RPMI7951 (cell line): ENCODE measurements at places on chromosomes 11 and 22.
A peak's percentile ranks its signal among the peaks of the same experiment; 100 is the strongest.

GRCh38 chr11:65911682-65912568, 6.9 kb downstream of the C11orf68 start:
- peak; percentile 98 for DNase-seq

DNA sequence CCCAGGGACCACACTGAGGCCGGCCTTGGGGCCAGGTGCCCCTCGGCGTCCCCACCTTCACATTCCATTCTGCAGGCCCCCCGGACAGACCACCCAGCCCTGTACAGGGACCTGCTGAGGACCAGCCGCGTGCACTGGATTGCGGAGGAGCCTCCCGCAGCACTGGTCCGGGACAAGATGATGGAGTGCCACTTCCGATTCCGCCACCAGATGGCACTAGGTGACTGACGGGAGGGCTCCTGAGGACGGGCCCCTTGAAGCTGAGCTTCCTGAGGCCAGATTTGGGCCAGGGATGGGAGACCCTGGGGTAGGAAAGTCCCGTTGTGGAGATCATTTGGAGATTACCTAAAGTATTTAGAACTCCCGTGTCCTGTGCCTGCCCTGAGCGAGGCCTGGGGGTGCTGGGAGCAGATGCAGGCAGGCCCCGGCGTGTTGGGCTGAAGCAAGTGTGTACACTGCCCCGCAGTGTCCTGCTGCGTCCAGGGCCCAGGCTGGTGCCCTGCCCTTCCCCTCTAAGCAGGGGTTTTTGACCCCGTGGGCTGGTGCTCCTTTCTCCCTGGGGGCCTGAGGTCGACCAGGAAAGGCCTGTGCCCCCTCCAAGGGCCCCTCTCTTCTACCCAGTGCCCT, 20.0 kb downstream of the TRMU start:
- DNase-seq = peak; percentile 45

DNA sequence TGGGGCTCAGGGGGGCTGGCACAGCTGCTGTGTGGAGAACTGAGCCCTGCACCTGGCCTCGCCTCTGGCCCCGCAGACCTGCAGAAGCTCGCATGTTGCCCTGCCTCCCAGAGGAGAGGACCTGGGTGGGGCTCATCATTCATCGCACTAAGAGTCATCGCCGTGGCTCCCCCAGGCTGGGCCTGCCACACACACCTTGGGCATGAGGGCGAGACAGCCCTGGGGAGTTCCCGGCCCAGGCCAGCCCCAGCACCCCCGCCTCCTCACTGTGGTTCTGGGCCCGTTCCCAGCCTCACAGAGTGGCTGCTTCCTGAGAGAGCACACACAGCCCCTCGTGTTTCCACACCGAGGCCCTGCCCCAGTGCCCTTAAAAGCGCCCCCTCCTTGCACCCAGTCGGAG, 694.6 kb downstream of the TBC1D22A start:
- DNase-seq = no peak

DNA sequence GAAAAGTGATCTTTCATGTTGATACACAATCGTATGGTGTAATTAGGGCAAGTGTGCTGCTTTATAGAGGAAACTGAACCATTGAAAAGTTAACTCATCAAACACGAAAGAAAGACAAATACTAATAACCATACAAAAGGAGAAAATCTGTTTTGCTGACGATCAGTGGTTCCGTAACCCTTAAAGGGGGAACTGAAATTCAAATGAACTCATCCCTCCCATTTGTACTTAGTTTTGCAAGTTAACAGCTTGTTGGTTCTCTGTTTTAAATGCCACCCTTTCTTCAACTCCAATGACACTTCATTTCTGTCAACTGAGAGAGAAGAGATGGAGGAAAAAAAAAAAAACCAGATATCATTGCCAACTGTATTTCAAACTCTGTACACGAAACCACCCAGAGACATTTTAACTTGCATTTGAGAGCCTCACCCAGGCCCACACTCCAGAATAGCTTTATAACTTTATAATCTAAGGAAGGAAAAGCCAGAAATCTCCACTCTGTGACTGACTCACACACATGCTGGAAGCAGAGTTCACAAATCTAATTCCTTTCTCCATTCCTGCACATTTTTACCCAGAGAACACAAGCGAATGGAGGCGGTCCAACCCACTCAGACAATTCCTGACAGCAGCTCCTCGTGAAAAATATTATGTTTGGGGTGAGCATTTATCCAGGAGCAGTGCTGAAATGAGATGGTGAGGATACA, 17.4 kb upstream of the CSNK2A3 start:
- no peak for DNase-seq

- DNase-seq = no peak
These were observed 22.4 kb downstream of the DEPDC5 start for GRCh38 chr22:31776231-31776630.

- peak; percentile 61 for DNase-seq
These were observed 8.4 kb upstream of the PMM1 start for GRCh38 chr22:41598081-41598480.

GRCh38 chr22:35138521-35138920, 72.6 kb downstream of the ISX start:
- no peak for DNase-seq

GRCh38 chr11:747158-748006, at the start of gene TALDO1:
TALDO1 (plus strand) TSS chr11:747464; CDS start chr11:747482, 18 bp downstream.
- peak; percentile 80 for DNase-seq

GRCh38 chr11:93988455-93988854, 32.7 kb upstream of the HEPHL1 start:
- no peak for DNase-seq

- no peak for DNase-seq
These were observed 22.4 kb downstream of the GRIA4 start for GRCh38 chr11:105632316-105632715.

GRCh38 chr11:117979481-117980211, 6.5 kb upstream of the IL10RA start:
- no peak for DNase-seq

DNA sequence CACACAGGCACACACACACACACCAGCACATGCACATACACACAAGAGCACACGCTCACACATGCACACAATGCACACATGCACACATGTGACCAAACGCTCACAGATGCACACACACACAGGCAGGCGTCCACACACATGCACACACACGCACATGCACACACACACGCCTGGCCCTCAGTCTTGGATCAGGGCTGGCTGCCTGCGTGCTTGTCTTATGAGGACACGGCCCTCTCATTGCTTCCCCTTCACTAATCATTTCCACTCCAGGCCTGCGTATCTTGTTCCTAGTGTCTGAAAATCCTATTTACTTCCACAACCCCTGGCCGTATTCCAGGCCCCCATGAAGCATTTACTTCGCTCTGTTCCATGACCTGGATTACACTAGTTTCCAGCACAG, 740.5 kb downstream of the BRD1 start:
- no peak for DNase-seq

GRCh38 chr11:86902345-86902744, 52.9 kb downstream of the FZD4 start:
- DNase-seq = no peak

DNA sequence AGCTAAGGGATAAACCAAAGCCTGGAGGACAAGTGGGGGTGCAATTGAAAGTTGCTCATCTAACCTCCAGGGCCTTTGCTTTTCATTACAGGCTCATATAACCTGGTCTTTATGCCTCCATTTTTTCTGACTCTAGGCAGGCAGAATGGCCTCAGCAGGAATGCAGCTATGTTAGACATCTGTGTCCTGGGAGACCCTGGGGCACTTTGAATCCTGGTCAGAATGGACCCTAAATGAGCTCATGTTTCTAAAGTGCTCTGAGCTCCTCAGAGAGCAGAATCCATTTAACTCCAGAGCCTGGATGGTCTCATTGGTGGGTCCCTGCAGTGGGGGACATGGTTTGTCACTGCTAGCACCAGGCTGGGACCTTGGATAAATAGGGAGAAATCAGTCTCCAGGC, 177.3 kb downstream of the KIRREL3 start:
- no peak for DNase-seq

DNA sequence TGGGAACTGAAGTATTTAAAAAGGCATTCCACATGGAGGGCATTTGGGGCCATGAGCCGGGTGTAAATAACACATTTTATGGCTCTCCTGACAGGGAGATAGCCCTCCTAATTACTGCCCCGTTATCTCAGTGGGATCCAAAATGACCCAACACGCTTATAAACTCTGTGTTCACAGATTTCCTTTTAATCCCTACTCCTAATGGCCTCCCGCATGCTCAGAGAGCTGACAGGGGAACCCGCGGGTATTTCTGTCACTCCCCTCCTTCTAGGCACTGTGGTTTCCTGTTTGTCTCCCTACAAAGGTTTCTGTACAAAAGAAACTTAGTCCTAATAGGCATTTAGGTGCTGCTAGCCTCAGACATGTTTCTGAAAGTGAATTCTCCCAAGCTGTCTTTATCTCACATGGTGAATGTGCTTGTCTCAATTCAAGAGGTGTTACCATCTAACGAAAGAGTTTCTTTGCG, 202.8 kb upstream of the SEZ6L start:
- DNase-seq = no peak

DNA sequence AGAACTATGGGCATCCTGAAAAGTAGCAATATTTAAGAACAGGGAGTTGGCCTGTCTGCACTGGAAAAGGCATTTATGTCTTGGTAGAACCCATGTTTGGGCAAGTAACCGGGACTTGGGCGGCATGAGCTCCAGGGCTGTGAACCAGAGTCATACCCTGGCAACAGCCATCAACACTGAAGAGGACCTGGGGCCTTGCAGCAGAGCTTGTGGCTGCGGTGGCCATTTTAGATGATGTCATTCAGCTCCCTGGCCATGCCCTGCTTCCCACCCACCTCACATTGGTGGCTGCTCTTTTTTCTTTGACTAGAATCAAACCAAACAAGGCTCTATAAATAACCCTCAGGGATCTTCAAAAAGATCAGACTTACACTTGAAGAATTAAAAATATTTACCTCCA, 26.6 kb downstream of the EHF start:
- DNase-seq = peak; percentile 25

- DNase-seq = no peak
These were observed 233.9 kb downstream of the FAT3 start for GRCh38 chr11:92458486-92458885.

- no peak for DNase-seq
These were observed 155.4 kb downstream of the DBX1 start for GRCh38 chr11:20004866-20005265.

DNA sequence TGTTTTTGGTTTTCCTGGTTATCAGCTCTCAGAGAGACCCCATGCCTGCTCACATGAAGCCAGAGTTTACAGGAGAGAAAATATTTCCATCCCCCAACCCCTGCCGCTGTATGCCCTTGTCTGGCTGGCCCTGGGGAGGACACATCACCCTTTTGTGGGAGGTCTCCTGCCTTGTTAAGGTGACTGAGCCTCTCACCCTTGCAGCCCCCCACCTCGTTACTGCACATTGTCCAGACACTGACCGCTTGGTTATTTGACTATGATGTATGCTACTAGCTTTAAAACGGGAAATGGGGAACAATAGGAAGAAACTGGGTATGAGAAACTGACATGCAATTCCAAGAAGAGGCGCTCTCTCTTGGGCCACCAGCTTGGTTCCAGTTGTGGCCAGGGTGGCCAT, 51.1 kb upstream of the RFPL3 start:
- DNase-seq = no peak

- DNase-seq = no peak
These were observed 24.8 kb upstream of the MUC5B start for GRCh38 chr11:1197886-1198560.

GRCh38 chr11:17063171-17064002, 14.1 kb downstream of the RPS13 start:
- peak; percentile 27 for DNase-seq

DNA sequence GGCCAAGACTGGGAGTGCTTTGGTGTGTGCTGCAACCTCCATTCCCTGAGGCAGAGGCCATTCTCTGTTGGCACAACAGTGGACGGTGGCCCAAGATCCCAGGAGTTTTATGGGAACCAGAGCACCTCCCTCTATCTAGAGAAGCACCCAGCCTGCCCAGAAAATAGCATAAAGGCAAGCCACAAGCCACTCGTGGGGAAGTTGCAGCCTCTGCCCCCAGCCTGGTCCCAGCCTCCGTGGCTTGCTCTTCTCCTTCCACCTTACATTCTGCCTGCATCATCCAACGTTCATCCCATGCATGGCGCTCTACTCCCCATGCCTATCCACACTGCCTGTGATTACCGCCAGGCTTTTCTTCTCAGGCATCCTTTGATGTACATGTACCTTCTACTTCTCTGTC, 15.8 kb downstream of the IL17RA start:
- DNase-seq = no peak

- no peak for DNase-seq
These were observed 5.2 kb upstream of the RASSF10 start for GRCh38 chr11:13003736-13004493.

DNA sequence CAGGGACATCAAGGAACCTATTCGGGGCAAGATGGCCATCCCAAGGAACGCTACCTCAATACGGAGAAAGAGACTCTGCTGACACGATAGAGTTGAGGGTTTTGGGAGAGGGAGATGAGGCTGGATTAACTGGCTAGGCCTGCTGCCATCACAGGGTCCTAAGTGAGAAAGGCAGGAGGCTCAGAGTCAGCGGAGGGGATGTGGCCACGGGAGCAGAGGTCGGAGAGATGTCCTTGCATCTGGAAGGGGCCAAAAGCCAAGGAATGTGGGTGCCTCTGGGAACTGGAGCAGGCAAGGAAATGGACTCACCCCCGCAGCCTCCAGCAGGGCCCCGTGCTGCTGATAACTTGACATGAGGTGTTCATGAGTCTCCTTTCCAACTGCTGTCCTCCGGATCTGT, 31.0 kb upstream of the RFPL3 start:
- no peak for DNase-seq

DNA sequence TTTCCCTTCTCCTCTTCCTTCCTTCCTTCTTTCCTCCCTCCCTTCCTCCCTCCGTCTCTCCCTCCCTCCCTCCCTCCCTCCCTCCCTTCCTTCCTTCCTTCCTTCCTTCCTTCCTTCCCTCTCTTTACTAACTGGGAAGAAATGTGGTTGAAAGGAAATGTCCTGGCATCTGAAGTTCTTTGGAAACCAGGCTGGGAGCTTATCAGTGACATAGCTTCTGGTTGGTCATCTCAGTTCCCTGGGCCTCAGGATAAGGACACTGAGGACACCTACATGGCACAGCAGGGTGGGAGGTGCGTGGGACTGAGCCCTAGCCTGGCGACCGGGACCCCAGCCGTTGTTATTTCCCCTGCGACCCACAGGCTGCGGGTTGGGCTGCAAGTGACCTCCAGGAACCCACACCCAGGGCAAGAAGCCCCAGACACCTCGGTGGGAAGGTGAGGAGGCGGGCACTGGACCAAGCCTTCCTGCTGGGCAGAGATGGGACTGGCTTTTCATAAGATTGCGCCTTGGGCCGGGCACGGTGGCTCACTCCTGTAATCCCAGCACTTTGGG, 1486.5 kb downstream of the TBC1D22A start:
- no peak for DNase-seq

- no peak for DNase-seq
These were observed 10.3 kb downstream of the BCL9L start for GRCh38 chr11:118915396-118915795.

GRCh38 chr22:20776624-20777405, 2.9 kb downstream of the SERPIND1 start:
- DNase-seq = no peak
